Coronary artery (tissue), 2 donors: ENCODE measurements at places on chromosomes 12 and 14.

- no peak for DNase-seq
These were observed 331.4 kb downstream of the BCAT1 start for GRCh38 chr12:24617471-24617870.

- peak; percentile 84 for DNase-seq
These were observed 30.7 kb downstream of the P2RX4 start for GRCh38 chr12:121240484-121241101.

- DNase-seq, result no peak
These were observed 200.4 kb downstream of the PTPRO start for GRCh38 chr12:15522574-15523187.

DNA sequence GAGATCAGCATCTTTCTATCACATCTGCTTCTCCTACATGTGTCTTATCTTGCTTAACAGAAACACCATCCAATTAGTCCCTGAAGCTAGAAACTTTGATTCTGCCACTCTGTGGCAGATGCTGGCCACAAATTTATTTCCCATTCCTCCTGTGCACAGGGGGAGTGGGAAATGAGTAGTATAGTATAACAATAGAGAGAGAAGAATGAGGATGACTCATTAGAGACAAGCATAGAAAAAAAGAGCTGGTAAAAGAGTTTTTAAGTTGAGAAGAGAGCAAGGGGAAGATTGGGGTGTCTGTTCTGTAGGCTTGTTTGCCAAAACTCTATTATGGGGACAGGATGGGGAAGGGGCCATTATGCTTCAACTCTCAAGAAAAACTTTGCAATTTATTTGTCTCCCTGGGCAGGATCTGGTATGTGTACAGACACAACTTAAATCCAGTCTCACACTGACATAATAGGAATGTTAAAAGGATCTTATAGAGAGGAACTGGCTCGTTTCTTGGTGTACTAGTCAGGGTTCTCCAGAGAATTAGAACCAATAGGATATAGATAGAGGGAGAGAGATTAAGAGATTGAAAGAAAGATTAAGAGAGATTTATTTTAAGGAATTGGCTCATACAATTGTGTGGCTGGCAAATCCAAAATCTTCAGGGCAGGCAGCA is 142.6 kb upstream of the CPSF6 start:
- DNase-seq, result no peak

DNA sequence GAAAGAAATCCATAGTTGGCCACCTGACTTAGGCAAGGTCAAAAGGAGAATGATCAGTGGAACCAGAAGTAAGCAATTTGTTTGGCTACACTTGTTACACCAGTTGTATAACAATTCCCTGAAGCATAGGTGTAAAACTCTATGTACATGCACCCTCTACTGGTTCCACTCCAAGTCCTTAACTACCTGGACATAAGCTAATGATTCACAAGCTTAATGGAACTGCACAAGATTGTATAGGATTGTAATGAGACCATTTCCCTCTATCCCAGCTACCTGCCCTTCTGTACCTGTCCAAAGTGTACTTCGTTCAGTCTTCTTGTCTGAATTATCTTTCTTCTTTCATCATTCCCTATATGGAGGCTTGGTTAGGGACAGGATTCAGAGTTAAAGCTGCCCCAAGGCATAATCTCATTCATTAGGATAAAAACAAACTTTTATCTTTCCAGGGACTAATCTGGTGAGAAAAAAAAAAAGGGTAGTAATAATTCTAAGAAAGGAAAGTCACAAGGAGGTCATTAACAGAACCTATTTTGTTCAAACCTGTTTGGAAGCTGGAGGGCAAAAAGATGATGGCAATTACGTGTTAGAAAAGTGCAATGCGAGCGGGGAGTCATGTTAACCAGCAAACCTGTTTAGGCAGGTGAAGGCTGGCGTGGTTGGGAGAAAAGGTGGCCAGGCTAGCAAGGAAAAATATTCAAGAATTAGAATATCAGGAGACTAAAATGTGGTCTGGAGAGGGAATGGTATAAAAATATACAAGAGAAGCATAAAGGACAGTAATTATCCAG is 2.8 kb upstream of the TMEM52B start:
- no peak for DNase-seq

- no peak for DNase-seq
These were observed 337.9 kb downstream of the AACS start for GRCh38 chr12:125402874-125403789.

DNA sequence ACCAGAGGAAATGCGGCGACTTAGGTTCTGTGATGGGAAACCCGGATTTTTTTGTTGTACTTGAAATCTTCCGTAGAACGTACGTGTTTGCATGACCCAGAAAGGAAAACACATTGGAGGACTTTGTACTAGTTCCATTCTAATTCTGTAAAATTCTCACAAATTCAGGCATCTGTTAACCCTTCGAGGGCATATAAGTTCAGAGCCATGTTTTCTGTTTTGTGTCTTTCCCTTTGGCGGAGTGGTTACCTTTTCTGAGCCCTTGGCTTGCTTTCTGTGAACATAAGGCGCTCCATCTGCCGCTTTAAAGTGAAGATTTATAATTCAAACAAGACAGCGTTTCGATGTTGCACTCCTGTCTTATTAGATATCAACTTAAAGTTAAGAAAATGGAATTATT is 34.2 kb downstream of the BICD1 start:
- DNase-seq, result no peak

DNA sequence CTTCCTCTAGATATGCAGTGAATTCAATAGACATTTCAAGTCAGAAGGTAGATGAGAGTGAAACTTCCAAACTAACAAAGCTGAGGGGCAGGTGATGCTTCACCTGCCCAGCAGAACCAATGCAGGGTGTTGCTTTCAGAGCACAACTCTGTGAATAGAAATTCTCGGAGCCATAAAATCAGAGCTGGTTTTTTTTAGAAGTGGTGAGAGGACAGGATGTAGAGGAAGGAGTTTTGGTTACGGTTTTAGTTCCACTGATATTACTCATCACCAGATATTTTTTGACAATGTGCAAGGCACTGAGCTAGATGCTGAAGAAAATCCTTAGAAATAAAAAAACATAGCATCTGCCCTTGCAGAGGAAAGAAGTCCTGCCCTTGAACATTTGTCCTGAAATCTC is 62.2 kb downstream of the BMP4 start:
- DNase-seq, result no peak

- no peak for DNase-seq
These were observed 18.9 kb downstream of the TMEM63C start for GRCh38 chr14:77200406-77200985.

DNA sequence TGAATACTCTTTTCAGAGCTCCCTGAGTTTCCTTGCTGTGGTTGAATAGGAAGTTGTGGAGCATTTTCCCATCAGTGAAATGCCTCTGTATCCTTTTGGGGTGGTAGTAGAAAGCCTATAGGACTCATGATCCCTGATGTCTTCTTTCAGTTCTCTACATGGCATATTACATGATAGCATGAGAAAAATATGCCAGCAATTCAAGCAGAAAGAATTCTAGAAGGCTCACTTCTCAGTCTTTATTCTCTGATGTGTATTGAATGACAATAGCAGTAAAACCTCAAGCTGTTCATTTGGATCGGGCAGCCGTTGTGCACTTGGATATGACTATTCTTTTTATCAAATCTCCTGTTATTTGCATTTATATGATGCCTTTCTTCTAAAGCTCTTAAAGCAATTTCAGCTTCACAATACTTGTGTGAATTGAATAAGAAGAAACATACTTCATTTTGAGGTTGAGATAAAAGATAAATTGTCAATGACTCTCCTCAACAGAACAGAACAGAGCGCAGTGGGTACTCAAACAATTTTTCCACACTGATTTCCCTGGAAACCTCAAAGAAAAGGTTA is 251.5 kb upstream of the FBXO33 start:
- DNase-seq, result no peak

DNA sequence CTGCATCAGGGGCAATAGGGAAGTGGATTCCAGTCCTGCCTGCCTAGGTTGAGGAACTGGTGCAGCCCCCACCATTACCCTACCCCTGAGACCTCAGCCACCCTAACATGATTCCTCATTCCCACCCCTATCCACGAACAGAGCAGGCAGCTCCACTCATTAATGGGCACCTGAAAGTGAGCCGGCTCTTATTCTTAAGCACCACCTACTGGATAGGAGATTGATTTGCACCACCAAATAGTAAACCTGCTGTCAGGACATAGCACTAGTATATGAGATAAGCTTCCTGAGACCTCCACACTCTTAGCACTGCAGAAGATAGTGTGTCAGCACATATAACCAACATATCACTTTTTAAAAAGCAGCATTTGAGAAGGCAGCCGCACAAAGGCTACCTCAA is 573.2 kb downstream of the SOX5 start:
- no peak for DNase-seq

GRCh38 chr12:110421701-110422100 is 18.2 kb upstream of the ANAPC7 start:
- DNase-seq, result no peak

GRCh38 chr12:57750561-57751431 is 1.3 kb downstream of the CDK4 start:
- DNase-seq, result no peak

DNA sequence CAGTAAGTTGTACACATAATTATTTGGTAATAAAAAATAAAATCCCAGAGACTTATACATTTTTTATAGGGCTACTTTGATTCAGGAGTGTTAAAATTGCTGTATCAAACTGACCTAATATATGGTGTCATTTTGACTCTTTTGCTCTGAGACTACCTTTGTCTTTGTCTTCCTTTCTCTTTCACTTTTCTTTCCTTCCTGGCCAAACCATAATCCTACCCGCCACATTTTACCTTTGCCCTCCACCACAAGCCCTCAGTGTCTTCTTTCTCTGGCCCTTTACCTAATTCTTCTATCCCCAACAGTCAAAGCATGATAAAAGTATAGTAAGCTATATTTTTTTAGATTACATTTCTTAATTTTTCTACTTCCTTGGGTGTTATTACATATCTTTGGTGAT is 62.0 kb downstream of the CAND1 start:
- no peak for DNase-seq

GRCh38 chr14:99780690-99781089 is 12.5 kb upstream of the EML1 start:
- no peak for DNase-seq

DNA sequence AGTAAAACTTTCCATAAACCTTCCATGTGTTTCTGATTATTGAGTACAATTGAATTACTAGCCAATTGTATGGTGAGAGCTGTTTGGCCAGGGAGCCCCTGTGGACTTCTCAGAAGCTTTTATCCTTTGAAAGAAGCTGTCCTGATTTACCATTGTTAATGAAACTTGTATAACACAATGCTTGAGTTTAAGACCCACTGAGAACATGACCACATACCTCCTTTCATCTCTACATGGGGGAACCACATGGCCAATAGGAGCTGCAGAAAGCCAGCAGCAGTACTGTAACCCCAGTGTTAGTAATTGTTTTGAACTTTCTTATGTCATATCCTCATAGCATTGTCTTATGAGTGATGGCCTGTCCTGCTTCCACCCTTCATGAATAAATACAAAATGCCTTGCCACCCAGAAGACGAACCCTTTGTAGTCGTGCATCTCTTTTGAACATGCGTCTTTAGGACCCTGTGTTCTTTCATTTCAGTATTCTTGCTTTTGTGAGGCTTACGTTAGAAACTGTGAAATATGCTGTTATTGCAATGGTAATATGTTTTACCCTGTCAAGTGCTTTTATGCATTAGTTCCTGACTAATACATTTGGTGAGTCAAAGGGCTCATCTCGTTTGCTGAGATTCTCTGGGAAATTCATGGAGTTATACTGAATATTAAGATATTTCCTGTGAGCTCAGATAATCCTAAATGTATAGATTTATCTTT is 815.7 kb downstream of the NRXN3 start:
- no peak for DNase-seq

DNA sequence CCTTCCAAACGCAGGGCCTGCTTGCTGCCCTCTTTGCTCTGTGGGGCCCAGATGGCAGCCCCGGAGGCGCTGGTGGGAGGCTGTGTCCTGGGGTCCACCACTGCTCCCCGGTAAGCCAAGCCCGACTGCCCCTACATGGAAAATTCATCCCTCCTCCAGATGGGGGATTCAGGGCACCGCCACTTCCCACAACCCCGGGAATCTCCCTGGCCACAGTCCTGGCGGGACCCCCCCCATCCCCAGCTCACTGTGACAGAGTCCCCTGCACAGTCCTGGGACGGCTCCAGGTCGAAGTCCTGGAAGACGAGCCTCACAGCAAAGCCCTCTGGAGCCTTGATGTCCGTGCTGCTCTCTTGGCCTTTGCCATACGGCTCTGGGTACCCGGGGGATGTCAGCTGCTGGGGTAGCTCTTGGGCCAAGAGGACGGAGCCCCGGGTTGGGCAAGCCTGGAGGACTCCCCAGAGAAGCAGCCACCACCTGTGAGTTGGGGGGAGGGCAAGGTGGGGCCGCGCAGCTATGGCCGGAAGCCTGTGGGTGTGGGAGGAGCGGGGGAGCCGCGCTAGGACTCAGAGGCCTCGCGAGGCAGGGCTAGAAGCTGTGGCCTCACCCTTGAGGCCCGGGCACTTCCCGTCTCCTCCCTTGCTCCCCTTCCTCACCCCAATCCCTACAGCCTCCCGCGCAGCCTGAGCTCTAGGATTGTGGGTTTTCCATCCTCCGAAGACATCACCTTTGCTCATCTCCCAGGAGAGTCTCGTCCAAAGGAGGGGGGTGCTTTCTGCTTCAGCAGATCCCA is 815 bp downstream of the C1RL start:
- DNase-seq, result peak; percentile 85

DNA sequence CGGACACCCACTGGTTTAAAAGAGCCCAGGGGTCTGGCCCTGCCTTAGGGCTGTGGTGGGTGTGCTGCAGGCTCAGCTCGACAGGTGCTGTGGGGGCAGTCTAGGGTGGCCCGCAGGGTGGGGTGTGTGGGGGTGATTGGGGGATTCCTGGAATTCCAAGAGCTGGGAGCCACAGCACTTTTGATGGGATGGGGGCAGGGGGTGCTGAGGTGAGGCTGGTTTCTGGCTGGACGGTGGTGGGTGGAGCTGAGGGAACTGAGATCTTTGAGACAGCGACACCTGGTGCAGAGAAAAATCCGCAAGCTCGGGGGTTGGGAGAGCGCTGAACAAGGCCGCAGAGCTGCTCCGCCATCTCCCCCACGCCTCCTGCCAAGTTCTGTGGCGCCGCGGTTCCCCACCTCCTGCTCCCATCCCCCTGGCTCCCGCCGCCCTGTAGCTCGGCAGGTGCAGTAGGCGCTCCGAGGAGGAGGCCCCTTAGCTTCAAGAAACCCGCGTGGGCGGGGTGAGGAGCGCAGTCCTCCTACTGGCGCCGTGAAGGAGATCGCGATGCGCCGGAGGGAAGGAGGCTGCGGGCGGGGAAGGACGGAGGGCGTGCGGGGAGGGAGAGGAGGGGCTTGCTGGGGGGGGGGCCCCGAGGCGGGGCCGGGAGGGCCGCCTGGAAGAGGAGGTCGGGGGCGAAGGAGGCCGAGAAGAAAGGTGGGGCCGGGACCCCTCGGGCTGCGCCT is 1.3 kb upstream of the TEDC1 start:
- peak; percentile 90 for DNase-seq

DNA sequence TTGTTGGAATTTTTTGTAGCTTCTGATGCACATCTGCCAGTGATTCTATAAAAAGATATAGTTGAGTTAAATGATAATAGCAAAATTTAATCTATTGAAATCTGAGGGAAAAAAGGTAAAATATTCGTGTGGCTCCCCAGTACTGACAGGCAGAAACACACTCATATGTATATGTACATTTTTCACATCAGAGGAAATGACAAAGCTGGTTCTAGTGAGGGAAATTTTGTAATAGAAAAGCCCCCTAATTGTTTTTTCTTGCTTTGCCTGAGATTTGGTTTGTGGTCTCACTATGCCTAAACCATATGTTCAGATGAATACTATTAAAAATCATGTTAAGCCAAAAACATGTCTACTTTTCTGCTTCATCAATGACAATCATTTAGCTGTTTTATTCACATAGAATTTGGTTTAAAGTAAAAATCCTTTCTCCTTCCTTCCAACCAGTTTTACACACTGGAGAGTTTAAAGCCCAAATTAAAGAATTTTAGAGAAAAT is 203.5 kb downstream of the ANO6 start:
- no peak for DNase-seq
